ENCODE measurements at places on chromosomes 16 and 17.

DNA sequence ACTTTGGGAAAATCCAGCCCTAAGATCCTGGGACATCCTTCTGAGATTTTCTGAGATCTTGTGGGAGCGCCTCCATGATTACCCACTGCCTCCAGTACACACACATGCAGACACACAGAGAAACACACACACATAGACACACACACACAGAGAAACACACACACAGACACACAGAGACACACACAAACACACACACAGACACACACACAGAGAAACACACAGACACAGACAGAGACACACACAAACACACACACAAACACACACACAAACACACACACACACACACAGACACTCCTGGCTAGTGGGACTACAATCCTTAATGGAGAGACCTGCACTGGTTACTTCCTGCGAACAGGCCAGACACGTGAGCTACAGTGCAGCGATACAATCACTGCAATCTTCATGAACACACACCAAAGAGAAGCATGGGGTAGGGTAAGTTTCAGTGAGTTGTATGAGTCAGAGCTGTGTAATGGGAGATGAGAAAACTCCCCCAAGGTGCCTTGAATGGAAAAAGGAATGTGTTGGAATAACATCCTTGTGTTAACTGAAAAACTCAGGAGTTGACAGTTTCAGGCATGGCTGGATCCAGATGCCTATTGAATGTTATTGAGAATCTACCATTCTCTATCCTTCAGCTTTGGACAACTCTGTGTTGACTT lies 79.5 kb downstream of the SLC6A2 start:
- no peak for DNase-seq

DNA sequence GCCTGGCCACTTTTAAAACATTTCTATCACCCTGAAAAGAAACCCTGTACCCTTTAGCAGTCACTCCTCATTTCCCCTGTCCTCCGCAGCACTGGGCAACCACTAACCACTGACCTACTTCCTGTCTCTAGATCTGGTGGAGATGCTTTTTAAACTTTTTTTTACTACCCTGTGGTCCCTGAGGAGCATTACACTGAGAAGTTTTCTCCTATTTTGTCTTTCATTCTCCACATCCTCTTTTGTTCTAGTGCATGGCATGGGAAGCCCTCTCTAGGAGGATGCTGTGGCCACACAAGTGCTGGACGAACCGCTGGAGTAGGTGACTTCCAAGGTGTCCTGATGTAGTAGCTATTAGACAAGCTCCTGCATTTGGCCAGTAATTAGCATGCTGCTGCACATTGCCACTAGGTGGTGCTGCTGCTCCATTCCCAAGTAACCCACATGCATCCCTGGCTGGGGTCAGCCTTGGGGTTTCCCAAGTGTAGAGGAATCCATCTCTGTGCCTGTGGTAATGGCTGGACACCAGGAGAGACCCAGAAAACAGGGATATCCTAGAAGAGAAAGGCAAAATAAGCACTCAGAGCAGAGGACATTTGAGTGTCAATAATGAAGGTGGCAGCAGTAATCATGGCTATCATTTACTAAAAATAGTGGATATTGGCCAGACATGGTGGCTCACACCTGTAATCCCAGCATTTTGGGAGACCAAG lies 143.8 kb upstream of the CRHR1 start:
- peak; percentile 67 for DNase-seq

DNA sequence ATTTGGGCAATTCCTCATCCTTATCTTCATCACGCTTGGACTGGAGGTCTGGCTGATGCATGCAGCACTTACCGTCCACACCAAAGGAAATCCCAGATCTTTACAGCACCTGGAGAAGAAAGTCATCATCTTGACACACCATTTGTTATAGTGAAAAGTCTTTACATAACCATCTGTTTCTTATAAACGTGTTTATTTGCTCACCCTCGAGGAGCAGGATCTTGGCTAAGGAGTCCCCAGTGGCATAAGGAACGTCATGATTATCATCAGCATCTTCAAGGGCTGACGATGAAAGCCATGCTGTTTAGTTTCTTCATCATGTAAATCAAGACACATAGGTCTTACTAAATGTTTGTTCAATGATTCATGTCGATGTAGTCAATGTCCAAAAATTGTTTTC lies 248.8 kb upstream of the ELAC2 start:
- DNase-seq: no peak

DNA sequence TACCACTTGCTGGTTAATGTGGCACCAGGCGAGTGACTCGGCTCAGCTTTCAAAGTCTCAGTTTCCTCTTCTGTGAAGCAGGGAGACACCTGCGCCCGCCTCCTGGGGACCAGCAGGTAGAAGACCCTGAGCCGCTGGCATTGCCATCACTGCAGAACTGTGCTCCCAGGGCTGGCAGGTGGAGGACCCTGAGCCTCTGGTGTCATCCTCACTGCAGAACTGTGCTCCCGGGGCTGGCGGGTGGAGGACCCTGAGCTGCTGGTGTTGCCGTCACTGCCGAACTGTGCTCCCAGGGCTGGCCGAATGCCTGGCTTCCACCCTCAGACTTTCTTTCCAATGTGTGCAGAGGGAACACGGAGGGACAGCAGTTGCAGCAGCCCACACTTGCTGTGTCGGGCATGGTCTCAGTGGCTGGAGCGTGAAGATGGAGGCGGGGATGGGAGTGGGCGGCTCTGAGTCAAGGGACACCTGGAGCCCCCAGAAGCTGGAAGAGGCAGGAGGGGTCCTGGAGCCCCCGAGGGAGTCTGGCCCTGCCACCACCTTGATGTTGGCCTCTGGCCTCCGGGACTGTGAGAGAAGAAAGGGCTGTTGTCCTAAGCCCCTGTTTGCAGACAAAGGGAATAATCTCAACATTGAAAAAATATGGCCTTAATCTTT lies 75.8 kb upstream of the METTL9 start:
- no peak for DNase-seq

DNA sequence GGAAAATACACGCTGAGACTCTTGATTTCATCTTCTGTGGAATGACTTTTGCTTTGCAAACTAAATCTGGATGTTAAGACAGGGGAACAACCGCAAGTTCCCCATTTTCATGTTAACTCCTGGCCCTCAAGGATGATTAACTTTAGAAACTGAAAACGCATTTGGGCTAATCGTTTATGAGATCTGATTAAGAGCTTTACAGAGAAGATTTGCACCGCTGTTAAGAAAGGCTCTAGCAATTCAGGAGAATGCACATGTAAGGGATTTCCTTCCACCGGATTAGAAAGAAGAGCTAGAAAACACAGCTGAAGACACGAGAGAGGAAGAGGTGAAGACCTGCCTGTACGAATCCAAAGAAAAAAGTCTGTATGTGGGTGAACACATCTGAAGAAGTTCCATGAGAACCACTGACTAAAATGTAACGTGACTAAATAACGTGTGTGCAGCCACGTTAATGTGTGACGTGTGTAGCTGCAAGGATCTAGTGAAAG lies 106.4 kb downstream of the YPEL2 start:
- DNase-seq: no peak

- DNase-seq: no peak
Observed at GRCh38 chr17:39966771-39967170, 4.0 kb downstream of the GSDMA start.

DNA sequence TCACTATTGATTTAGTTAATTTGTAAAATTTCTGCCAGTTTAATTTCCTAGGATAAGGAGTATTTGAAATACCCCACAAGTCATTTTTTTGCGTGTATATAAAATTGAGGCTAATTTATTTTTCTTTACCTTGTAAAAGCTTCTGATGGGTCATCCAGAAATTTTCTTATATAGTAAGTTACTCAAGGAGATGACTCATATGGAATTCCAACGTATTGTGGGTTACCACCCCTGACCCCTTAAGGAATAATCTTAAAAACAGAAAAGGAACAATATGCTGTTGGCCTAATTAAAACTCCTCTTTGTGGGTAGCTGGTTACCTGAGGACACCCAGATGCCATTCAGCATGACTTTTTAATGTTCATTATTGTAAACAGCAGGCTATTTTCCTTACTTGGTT lies 13.6 kb downstream of the HEATR6 start:
- no peak for DNase-seq

GRCh38 chr17:13587487-13588338 lies 14.0 kb downstream of the HS3ST3A1 start:
- no peak for DNase-seq

GRCh38 chr17:69547947-69548346 lies 133.4 kb downstream of the MAP2K6 start:
- DNase-seq: no peak

GRCh38 chr17:20825539-20825938 lies 217.3 kb downstream of the USP22 start:
- no peak for DNase-seq

DNA sequence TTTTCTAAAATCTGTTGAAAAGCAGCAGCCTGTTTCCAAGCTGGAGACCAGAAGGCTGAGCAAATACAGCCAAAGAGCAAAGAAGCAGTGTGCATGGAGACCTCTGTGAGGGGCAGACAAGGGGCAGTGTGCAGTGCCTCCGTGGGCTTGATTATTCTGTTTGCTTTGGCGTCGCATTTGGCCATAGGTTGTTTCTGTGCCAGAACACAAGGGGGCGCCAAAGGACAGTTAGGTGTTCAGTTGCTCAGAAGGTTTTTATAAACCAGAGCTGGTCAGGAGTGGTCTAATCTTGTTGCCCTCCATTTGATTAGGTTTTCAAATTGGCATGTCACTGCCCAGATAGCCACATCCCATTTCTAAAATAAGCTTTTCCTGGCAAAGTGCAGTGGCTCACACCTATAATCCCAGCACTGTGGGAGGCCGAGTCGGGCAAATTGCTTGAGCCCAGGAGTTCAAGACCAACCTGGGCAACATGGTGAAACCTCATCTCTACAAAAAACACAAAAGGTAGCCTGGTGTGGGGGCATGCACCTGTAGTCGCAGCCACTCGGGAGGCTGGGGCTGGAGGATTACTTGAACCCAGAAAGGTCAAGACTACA lies 10.6 kb downstream of the MYH3 start:
- peak; percentile 66 for DNase-seq

- peak; percentile 42 for DNase-seq
Observed at GRCh38 chr16:12455287-12455798, 348.3 kb downstream of the CPPED1 start.

DNA sequence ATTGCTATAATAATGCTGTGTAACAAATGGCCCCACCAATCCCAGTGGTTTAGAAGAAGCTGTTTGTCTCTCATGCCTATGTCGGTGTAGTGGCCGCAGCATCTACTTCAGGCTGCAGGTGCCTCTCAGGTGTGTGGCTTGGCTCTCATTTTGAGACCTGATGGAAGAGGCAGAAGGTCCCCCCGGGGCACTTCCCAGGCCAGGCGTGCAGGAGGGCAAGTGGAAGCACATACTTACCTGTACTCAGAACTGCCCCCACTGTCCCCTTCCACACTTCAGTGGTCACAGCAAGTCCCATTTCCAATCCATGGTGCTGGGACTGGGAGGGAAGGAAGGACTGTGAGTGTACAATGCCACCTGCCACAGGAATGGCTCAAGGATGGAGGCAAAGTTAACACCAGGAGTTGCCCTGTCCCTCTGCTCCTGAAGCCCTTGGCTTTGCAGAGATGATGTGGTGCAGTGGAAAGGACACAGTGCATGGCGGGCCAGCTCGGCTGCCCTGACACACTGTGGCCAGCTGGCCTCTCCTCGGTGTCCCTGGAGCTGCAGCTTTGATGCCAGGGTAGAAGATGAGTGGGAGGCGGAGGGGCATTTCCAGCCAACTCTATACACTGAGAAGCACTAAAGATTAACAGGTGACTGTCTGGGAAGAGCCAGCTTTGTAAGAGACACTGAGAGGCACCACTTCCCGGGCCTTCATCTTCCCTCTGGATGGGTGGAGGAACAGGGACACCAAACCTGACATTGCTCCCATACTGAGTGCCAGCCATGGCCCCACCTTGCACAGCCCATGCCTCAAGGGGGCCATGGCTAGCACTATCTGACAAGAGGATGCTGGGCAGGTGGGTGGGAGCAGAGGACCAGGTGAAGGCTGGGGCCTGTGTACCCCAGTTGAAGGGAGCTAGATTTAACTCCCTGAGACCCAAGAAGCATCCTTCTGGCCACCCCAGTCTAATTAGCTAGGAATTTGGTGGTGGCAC lies 105.9 kb downstream of the METRNL start:
- DNase-seq: no peak

DNA sequence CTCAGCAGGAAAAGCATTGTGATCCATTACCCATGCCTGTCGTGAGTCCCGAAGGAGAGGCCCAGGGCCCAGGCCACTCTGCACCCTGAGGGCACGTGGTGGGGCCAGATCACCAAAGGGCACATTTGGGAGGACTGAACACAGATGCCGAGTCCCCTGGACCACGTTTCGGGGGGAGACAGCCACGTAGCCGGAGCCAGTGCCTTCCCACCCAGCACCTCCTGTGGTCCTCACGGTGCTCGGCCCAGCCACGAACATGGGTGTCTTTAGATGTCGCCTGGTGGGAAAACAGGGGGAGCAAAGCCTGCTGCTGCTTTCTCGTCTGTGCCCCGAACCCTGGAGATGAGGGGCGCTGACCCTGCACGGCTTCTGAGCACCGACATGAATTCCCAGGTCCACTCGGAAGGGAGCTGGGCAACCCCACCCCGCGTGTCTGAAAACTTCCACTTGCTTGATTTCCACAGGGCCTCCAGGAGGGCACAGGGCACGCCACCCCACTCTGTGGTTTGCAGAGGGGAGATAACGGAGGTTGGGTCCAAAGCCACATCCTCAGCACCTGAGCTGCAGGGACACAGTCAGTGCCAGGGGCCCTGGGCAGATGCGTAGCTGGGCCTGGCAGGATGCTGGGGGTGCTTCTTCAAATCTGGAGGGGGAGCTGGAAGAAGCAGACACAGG lies 14.4 kb downstream of the CBFA2T3 start:
- DNase-seq: no peak

- no peak for DNase-seq
Observed at GRCh38 chr17:62916684-62917571, 49.1 kb upstream of the TANC2 start.

- DNase-seq: no peak
Observed at GRCh38 chr16:16164243-16164642, 59.1 kb downstream of the ABCC6 start.

GRCh38 chr16:24677388-24677787 lies 52.1 kb upstream of the TNRC6A start:
- DNase-seq: no peak

DNA sequence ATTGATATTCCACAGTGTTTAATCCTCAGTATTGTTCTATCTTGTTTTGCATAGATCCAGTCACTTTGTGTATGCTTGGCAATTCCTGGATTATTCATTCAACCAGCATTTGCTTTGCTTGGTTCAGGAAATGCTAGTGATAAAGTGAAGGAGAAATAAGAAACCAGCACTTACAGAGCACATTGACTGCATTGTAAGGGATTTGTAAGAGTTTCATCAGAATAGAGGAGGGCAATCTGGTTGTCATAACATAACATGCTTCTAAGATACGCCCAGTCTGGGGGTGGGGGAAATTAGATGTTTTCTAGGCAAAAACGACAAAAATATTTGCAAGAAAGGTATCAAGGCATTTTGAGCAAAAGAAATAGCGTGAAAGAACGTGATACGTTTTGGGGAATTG lies 40.4 kb downstream of the TNRC6A start:
- DNase-seq: no peak

DNA sequence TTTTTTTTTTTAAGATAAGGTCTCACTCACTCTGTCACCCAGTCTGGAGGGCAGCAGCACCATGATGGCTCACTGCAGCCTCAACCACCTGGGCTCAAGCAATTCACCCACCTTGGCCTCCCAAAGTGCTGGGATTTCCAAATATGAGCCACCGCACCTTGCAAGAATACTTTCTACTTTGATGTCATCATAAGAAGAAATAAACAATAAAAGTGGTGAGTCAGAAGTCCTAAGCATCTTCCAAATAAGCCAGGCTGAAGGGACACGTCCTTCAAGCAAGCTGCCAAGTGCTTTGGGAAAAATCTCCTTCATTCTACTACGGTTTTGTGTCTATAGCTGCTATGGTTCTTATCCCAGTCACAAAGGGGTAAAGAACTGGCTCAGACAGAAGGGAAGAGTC lies 20.3 kb downstream of the HASPIN start:
- DNase-seq: no peak

- peak; percentile 11 for DNase-seq
Observed at GRCh38 chr17:688100-688989, 26.3 kb downstream of the VPS53 start.

All from CD4-positive, alpha-beta T cell treated with Interleukin-1 beta for 1 hour (primary cell).